NCI-H460 (cell line): ENCODE measurements at places on chromosomes 16 and 17.

GRCh38 chr17:36544307-36545076 is at the start of gene GGNBP2:
GGNBP2 (plus strand) TSS chr17:36544919; CDS start chr17:36545725, 806 bp downstream.
- DNase-seq: peak; percentile 92

GRCh38 chr17:77353684-77354419 is 213.1 kb downstream of the SEC14L1 start:
- no peak for DNase-seq

DNA sequence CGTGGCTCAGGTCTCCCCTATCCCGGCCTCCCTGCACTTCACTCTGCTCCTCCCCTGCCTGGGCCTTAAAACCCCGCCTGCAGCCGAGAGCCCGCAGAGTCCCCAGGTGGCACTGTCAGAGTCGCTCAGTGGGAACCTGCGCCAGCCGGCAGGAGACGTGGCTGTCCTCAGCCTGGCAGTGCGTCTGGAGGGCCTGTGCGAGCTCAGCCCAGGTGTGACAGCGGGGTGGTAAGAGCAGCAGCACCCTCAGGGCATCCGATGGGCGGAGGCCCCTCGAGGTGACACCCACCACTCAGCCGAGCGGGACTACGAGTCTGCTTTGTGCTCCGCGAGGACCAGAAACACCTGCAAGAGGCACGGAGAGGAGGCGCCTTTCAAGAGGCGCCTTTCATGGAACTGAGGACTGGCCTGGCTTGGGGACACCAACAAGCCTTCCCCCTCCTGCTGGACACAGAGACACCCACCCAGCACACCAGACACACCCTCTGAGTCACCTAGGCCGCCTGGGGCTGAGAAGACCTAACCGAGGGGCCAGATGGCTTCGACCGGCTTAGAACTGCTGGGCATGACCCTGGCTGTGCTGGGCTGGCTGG is at the start of gene CLDN9:
Gene CLDN9 (plus strand): TSS at position 96 of the 593 bp plus-strand sequence. CDS start 440 bp downstream, at position 536.
- no peak for DNase-seq

- no peak for DNase-seq
Observed at GRCh38 chr17:70527364-70527888, 358.1 kb downstream of the KCNJ2 start.
